CD4-positive, alpha-beta T cell treated with Interleukin-1 beta for 1 hour (primary cell): ENCODE measurements at places on chromosomes 11 and 22.

GRCh38 chr11:57230791-57231538 lies 6.1 kb downstream of the APLNR start:
- no peak for DNase-seq

DNA sequence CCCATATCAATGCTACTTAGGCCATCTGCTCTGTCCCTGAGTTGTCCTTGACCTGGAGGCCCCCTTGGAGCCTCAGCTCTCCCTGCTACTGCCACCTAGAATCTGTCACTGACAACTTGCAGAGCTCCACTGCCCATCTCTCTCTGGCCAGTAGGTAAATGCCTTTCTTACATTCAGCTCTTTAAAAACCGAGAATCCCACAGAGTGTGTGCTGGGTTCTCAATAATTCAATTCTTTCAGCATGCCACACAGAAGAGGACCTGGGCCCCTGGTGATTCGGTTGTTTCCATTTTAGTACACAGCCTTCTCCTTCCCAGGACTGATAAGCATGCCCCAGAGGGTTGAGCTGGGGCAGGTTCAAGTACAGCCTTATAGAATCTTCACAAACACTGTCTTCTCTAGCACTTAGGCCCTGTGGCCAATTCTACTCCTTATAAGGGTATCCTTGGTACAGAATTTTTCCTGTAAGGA lies 22.0 kb upstream of the IPO7 start:
- no peak for DNase-seq

DNA sequence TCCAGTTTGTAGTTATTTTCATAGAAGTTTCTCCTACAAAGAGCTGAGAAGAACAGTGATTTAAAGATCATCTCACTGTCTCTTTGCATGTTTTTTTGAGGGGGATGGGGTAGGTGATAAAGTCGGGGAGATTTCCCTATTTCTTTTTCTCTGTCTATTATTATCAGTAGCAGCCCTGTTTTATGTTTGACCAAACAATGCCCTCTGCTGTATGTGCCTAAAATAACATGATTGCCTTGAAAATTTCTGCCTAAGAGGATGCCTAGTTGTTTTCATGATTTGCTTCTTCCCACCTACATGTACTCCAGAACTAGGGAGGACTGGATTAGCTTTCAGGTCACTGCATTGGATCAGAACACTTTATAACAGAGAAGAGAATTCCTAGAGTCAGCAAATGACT lies 1330.2 kb downstream of the LRRC4C start:
- DNase-seq = no peak

DNA sequence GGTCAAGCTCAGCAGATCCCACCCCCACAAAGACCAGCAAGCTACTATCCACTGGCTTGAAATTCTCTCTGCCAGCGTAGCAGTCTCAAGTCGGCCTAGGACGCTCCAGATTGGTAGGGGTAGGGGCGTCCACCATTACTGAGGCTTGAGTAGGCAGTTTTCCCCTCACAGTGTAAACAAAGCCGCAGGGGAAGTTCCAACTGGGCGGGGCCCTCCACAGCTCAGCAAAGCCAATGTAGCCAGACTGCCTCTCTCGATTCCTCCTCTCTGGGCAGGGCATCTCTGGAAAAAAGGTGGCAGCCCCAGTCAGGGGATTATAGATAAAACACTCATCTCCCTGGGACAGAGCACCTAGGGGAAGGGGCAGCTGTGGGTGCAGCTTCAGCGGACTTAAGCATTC lies 1064.9 kb upstream of the TENM4 start:
- no peak for DNase-seq

DNA sequence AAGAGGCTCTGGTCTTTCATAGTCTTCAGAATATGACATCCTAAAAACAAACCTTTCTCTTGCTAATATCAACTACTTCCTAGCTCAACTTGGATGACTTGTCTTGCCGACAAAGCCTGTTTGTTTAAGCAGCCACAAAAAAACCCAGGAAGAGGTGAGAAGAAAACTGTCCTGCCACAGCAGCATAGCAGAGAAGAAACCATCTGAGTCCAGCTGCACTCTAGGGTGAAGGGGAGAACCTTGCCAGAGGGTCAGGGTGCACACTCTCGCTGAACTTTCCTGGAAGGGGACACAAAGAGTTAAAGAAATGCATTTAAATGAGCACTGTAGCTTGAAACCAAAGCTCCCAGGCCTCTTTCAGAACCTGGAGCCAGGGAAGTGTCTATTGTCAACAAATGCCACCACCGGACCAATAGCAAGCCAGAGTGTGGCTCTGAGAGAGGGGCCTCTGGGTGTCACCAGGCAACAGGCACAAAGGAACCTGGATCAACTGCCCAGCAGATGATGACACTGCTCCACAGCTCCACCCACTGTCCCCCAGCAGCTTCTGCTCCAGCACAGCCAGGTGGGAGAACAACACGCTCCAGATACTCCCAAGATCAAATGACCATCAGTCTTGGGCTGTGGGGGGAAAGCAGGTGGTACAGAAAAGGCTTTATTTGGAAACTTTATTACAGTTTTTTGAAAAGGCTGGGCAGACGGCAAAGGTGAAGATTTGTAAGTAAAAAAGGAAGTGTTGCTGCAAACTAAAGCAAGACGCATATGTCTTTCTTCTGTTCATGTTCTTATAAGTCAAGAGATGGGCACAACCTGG lies 105.7 kb downstream of the RASSF10 start:
- no peak for DNase-seq

- peak; percentile 55 for DNase-seq
Observed at GRCh38 chr11:43944761-43945311, 2.4 kb downstream of the C11orf96 start.

GRCh38 chr22:47612311-47612910 lies 850.0 kb downstream of the TBC1D22A start:
- no peak for DNase-seq

DNA sequence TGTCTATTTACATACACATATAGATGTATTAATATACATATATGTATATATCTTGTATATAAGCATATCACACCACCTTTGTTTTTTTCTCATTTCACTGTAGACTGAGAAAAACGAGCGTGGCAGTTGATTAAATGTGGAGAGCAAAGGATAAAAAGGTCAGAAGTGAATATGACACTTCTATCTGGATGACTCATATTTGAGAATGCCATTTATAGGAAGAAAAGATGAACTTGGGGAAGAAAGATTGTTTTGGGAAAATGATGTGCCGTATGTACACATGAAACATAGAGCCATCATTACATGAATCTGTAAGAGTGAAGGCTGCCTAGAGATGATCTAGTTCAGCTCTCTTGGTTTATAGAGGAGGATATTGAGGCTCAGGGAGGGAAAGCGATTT lies 28.7 kb downstream of the AMOTL1 start:
- no peak for DNase-seq

- DNase-seq = peak; percentile 4
Observed at GRCh38 chr11:94768602-94769541, 716 bp downstream of the AMOTL1 start.

GRCh38 chr11:99020352-99021225 lies at the start of gene CNTN5:
Gene CNTN5, plus strand, starts transcription at chr11:99020949.
- DNase-seq = no peak

DNA sequence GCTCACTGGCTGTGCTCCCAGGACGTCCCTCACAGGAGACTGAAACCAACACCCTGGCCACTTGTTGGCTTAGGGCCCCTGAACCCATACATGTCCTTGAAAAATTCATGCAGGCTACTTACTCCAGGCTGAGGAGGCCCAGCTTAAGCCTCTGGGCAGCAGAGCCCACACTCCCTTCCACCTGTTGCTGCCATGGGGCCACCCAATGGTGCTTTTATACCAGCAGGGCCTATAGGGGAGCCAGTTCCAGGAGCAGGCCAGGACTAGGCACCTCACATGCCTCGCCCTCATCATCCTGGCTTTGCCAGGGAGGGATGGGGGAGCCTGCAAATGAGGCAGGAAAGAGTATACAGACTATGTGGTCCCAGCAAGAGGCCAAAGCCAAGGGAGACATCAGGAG lies 181.7 kb upstream of the NECTIN1 start:
- DNase-seq = no peak

- DNase-seq = peak; percentile 14
Observed at GRCh38 chr11:65213322-65214211, 31.8 kb downstream of the CAPN1 start.

- no peak for DNase-seq
Observed at GRCh38 chr11:35623621-35624168, 5.4 kb downstream of the FJX1 start.

- DNase-seq = no peak
Observed at GRCh38 chr22:31248965-31249958, 37.2 kb downstream of the LIMK2 start.

GRCh38 chr11:122847466-122847865 lies 9.2 kb downstream of the CRTAM start:
- DNase-seq = peak; percentile 14

DNA sequence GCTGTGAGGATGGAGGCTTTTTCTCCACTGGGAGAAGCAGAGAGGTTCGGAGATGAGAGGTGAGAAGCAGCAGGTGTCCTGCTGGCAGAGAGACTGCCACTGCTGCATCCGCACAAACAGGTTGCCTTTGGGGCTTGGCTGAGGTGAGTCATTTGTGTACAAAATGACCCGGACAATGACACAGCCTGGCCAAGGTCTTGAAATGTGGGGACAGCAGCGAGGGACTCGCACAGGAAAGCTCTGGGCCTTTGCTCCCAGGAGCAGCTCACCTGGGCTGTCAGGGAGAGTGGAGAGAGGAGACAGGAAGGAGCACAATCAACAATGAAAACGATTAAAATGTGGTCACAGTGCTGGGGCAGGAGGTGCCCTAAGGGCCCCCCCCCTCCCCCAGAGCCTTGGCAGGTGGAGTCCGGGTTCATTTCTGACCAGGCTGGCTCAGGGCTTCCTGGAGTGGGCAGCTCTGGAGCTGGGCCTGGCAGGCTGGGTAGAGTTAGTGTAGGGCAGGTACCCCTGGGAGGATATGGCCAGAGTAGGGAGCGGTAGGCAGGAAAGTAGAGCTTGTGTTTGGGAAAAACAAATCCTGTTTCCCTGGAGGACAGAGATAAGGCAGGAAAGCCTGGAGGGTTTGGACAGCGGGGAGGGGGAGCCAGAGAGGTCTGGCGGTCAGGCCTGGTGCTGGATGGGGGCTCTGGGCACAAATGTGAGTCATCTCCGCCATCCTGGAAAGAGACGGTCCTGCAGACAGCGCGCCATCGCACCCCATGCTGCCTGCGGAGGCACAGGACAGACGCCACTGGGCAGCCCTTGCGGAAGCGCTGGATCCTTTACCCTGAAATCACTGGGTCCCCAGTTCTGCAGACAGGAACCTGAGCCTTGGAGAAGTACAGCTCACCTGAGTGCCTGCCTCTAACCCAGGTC lies 37.8 kb upstream of the CELSR1 start:
- DNase-seq = no peak

DNA sequence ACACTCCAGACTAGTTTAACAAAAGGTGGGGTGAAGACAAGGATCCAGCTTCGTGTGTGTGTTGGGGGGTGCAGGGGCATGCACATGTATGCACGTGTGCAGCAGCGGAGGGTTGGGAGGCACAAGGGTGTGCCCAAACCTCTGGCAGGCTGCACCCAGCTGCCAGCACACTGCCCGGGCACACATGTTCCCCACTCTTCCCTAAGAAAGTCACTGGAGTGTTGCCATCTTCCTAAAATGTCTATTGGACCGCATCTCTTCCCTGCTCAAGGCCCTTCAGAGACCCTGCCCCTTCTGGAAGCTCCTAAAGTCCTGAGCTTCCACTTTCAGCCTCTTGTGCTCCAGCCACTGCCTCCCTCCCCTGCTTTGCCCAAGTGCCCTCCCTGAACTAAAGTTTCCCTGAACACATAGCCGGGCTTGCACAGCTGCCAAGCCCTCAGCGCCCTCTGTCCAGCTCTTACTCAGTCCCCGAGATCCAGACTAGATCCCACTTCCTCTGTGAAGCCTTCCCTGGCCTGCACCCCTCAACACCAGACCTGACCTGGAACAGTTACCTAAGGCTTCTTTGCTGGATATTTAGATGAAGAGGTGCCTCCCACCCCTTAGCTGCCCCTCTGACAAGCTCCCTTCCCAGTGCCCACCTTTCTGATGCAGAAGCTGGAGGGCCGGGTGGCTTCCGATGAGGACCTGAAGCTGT lies 6.0 kb downstream of the CFL1 start:
- no peak for DNase-seq

GRCh38 chr11:132782102-132782501 lies 750.2 kb downstream of the OPCML start:
- no peak for DNase-seq

DNA sequence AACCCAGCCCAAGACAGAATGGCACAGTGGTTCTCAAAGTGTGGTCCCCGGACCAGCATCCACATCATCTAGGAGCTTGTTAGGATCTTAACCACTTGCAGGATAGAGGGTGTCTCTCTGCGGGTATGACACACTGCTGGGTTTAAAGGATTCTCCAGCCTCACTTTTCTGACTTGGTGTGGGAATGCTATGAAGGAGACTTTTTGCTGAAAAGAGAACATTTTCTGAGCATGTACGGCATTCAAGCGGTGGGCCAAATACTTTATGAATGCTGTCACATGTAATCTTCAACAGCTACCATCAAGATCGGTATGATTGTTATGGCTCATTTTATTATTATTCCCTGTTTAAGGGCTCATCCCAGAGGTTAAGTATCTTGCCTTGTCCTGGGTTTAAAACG lies 1.8 kb upstream of the CD82 start:
- no peak for DNase-seq

- DNase-seq = no peak
Observed at GRCh38 chr11:66969584-66970225, 5.4 kb upstream of the C11orf86 start.

- DNase-seq = no peak
Observed at GRCh38 chr22:40218152-40218551, 40.4 kb downstream of the TNRC6B start.

DNA sequence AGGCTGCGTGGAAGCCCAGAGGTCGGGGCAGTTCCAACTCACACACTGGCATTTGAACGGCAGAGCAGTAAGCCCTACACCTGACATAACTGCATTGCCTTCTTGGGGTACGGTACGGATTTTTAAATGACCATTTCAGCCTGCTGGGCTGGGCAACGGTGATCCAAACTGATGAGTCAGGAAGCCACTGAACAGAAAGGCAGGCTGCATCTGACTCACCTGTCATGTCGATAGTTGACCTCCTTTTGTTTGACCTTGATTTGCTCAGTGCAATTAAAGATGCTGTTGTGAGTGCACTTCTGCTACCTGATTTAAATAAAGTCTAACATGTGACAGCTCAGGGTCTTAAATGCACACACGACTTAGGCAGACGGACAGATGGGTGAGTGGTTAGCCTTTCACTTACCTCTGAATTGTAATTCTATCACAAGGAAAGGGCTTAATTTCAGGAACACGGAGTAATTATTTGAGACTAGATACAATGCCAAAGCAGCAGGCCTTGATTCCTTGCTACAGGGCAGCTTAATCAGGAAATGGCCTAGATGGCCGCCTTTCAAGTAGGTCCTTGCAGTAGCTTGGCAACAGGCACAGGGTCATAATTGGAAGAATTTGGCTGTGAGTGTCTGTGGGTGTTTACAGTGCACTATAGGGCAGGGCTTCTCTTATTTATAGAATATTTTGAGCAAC lies 52.2 kb downstream of the BMAL1 start:
- DNase-seq = no peak

DNA sequence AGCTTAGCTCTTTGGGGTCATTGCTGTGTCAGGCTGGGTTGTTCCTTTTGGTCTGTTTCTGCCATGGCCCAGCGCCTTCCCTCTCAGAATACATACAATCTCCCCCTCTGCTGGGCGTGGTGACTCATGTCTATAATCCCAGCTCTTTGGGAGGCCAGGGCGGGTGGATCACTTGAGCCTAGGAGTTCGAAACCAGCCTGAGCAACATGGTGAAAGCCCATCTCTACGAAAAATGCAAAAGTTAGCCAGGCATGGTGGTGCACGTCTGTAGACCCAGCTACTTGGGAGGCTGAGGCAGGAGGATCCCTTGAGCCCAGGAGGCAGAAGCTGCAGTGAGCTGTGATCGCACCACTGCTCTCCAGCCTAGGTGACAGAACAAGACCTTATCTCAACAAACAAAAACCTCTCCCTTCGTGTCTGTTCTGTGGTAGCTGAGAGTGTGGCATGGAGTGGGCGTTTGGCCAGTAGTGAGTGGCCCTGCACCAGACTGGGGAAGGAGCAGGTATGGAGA lies 46.7 kb upstream of the RAB1B start:
- no peak for DNase-seq
